Thoracic aorta (tissue), 2 donors: ENCODE measurements at places on chromosomes 13 and 19. TPM values are rescaled to one million over a fixed set of nuclear protein-coding genes. Genes with fewer than 3 reads are reported as not detected.

PEAK3 gene
- 3.0 TPM for total RNA-seq

MBD3 gene
- 102 TPM for total RNA-seq

ZNF260 gene
- 6.9 TPM for total RNA-seq

KLK15 gene
- total RNA-seq = not detected

SERPINE3 gene
- total RNA-seq = not detected

FXYD1 gene
- total RNA-seq = 50.7 TPM

KLK14 gene
- total RNA-seq = not detected

DNA sequence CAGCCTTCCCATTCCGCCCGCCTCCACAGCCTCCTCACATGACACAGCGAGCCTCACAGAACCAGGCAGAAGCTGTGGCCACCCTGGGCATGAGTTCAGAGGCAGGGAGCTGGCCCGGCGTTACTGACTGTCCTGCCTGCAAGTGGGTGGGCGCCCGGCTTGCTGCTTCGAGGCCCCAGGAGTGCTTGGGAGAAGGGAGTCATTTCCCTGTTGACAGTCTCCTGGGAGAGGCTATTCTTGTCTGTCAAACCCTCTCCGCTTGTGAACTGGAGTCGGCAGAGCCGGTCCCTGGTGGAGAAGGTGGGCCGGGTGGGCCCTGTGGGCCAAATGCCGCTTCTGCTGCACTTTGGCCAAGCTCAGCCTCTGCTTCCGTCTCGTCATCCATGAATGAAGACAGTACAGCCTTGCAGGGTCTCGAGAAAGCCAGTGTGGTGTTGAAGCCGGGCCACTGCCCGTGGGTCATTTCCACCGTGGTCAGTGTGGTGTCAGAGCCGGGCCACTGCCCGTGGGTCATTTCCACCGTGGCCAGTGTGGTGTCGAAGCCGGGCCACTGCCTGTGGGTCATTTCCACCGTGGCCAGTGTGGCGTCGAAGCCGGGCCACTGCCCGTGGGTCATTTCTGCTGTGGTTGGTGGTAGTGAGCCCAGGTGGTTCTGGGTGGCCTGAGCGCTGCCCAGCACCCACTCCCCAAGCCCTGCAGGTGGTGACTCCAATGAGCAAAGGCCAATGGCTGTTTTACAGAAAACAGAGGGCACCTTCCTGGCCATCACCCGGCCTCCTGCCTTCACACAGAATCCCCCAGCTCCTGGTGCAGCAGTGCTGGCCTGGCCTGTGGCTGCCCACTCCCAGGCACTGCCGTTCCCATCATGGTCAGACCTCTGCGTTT, 13.5 kb upstream of the F7 start:
- DNase-seq = no peak

GRCh38 chr13:77827332-77827731, 91.3 kb downstream of the EDNRB start:
- no peak for DNase-seq

- no peak for DNase-seq
These were observed 7.4 kb downstream of the FUT6 start for GRCh38 chr19:5832061-5832460.

DNA sequence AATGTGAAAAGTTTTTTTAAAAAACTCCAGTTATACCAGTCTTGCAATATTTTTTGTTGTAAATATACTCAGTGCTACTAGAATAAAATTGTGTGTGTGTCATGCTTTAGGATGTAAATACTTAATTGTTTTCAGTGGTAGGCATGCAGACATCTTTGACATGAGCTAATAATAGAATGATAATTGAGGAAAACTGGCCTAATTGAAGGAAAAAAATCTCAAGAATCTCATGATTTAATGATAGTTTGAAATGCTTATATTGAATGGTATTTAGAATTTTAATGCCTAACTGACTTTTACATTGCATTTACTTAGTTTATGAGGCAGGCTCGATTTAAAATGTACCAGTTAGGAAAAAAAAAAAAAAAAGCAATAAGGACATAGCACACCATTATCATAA, 3.2 kb upstream of the MAB21L1 start:
- DNase-seq = no peak

DNA sequence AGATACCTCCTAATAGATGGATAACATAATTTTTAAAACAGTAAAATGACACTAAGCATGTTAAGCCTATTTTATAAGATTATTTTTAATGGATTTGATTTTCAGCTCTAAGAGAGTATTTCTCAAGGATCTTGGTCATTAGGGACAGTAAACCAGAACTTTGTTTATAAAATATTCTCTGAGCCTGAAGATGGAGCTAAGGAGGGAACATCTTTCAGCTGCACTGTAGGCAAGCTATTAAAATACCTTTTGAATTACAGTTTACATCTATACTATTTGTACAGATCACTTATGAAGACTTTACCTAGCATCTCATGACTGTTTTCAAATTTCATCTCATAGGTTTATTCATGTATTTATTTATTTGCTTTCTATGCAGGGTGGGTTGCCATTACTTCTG, 345.3 kb downstream of the MYO16 start:
- DNase-seq = no peak

- no peak for DNase-seq
These were observed 5.4 kb upstream of the CDC37 start for GRCh38 chr19:10408511-10409283.

DNA sequence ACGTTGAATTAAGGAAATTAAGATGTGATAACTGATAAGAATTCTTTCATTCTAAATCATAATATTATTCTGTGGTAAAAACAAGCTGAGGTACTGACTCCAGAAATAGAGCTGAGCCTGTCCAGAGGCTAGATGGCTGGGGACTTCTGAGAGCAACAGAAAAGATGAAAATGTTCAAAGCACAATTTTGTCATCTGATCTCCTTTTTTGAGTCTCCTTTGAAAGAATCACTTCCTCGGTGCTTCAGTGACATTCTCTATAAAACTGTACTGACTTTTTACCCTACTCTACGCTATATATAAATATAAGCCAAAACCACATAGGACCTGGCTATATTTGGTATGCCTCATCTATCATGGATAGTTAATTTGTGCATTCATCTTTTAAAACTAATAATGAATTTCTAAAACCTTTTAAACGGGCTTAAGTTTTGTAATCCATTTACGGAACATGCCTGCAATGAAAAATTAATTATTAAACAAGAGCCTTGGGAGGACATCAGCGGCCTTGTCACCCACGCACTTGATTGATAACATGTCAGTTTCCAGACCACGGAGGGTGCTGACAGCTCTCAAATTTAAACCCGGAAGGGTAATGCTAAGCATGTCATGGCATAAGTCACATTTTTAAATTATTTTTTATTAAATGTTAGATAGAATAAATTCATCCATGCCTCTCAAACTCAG, 235.5 kb downstream of the PCDH9 start:
- DNase-seq = no peak

DNA sequence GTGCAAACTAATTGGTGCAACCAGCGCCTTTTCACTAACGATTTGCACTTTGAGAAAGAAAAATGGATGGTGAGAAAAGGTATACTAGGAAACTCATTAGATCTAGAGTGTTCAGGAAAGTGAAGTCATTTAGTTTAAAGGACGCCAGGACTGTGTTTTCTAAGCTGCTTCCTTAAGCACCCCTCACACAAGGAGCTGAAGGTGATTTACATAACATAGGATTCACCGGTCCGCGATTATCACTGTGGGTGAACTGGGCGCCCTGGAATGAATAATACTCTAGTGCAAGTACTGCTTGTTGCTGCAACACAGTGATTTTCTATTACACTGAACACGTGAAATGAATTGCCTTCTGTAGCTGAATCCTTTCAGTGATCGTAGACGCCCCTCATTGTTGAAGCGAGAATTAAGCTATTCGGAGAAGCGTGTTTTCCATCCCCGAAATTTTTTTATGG, 2.6 kb upstream of the MAB21L1 start:
- DNase-seq = no peak

GRCh38 chr13:111893071-111893606, 173.8 kb upstream of the SOX1 start:
- DNase-seq = no peak

DNA sequence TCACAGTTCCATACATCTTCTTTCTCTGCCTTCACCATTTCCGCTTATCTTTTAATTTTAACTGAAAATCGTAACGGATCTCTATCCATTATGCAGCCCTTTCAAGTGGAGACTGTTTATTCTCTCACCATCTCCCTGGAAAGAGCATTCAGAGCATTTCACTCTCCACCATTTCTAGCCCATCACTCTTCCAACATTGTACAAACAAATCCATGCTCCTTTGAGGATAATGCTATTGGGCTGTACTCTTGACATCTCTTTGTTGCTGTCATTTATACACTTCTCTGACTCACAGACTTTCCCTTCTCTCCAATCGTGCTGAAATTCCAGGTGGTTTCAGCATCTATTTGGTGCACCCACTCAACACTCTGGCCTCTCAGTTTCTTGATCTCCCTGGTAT, 71.4 kb downstream of the NAA16 start:
- no peak for DNase-seq

DNA sequence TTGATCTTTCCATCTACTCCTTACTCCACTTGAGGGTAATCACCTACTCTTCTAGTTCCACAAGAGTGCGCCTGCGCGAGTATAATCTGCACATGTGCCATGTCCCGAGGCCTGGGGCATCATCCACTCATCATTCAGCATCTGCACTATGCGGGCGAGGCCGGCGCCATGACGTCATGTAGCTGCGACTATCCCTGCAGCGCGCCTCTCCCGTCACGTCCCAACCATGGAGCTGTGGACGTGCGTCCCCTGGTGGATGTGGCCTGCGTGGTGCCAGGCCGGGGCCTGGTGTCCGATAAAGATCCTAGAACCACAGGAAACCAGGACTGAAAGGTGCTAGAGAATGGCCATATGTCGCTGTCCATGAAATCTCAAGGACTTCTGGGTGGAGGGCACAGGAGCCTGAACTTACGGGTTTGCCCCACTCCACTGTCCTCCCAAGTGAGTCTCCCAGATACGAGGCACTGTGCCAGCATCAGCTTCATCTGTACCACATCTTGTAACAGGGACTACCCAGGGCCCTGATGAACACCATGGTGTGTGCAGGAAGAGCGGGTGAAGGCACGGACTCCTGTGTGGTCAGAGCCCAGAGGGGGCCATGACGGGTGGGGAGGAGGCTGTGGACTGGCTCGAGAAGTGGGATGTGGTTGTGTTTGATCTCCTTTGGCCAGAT, 2.7 kb upstream of the KLK2 start:
- no peak for DNase-seq

GRCh38 chr13:45534604-45535003, 69.9 kb downstream of the COG3 start:
- no peak for DNase-seq
